ENCODE measurements at places on chromosomes 11 and 22.

DNA sequence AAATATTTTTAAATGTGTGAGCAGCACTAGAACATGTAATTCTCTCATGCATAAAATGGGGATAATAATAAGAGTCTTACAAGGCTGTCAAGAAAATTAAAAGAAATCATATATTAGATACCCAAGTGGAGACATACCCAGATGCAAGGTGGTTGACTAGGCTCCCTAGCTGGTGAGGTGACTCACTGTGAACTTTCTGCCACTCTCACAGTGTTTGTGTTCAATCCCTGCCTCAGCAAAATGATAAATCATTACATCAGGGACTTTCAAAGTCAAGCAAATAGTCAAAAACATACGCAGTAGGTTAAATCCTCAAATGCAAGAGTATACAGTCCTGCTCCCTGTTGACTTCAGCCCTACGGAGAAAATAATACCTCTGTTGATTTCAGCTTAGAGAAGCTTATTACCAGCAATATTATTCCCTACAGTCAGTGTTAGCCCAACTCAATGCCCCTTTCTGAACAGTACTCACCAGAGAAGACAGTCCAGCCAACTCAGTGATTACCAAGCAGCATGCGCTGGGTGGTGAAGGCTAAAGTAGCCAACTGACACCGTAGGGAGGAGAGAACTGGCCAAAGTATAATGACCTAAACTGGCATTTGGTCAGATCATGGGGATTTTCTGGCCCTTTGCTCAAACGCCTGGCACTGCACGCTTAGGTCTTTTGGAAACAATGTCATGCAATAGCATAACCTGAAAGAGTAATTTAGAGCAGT is 73.1 kb upstream of the BARX2 start:
- no peak for DNase-seq

GRCh38 chr11:9687711-9688477 is 24.0 kb downstream of the SWAP70 start:
- no peak for DNase-seq

GRCh38 chr11:95650276-95650675 is 139.3 kb downstream of the FAM76B start:
- DNase-seq = no peak

GRCh38 chr11:93904716-93905115 is 54.3 kb upstream of the VSTM5 start:
- DNase-seq = no peak

DNA sequence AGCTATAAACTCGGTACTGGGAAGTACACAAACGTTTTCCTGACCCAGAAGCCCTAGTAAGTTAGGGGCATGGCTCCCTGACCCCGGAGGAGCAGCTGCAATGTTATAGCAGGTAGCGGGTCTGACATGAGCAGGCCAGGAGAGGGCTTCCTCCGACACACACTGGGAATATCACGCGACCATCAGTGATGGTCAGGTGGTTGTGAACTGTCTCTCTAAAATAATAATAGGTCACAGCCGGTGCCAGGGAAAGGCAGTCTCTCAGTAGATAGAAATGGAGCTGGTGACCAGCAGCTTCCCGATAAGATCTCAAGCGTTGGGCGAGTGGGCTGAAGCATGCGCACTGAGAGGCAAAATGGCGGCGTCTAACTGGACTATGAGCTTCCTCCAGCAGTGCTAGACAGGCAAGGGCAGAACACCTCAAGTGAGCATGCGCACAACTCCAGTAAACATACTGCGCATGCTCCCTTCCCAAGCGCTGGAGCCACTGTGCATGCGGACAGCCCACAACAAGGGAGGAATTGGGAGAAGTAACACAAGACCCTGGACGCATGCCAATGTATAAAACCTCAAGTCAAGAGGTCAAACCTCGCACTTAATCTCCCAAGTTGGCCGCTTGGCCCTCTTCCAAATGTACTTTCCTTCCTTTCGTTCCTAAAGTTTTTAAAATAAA is 22.3 kb upstream of the TESMIN start:
- DNase-seq = no peak

DNA sequence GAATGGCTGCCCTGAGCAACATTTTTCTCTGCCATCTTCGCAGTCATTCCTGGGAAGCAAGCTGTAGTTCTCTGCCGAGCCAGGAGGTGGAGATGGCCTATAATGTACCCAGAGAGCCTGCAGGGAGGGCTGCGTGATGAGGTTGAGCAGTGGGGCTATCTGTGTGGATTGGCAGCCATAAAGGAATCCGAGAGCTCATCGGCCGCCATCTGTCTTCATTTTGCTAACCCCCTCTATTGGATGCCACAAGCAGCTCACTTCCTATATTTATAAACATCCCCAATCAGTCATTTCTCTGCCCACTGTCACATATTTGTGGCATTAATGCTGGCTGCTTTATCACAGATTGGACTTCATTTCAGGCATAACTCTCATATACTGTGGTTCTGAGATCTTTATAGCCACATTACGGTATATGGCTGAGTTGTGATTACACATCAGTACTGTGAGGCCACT is 209.5 kb downstream of the NTM start:
- DNase-seq = no peak

GRCh38 chr22:20646906-20647305 is 127.0 kb upstream of the SERPIND1 start:
- DNase-seq = no peak

DNA sequence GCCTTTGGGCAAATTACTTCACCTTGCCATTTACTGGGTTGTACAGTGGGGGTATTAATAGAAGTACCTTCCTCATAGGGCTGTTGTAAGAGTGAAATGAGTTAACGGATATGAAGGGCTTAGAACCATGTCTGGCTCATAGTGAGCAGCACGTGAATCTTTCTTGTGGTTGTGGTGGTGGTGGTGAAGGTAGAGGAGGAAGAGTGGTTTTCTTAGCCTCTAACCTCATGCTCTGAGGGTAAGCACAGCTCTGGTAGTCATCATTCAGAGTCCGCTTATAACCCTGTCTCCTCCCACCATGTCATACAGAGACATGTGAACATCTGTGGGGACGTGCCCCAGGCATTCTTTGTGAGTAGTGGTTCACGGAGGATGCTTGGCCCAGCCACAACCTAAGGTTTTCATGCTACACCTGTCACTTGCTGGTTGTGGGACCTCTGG is 43.6 kb downstream of the TEAD1 start:
- DNase-seq = peak; percentile 47

GRCh38 chr11:73323464-73323863 is 15.4 kb downstream of the ARHGEF17 start:
- DNase-seq = no peak

- no peak for DNase-seq
Observed at GRCh38 chr11:8111636-8112035, 30.6 kb downstream of the TUB start.

- no peak for DNase-seq
Observed at GRCh38 chr22:48953103-48953720, 874.5 kb downstream of the BRD1 start.

GRCh38 chr11:112292785-112293407 is 32.2 kb upstream of the PLET1 start:
- DNase-seq = no peak

DNA sequence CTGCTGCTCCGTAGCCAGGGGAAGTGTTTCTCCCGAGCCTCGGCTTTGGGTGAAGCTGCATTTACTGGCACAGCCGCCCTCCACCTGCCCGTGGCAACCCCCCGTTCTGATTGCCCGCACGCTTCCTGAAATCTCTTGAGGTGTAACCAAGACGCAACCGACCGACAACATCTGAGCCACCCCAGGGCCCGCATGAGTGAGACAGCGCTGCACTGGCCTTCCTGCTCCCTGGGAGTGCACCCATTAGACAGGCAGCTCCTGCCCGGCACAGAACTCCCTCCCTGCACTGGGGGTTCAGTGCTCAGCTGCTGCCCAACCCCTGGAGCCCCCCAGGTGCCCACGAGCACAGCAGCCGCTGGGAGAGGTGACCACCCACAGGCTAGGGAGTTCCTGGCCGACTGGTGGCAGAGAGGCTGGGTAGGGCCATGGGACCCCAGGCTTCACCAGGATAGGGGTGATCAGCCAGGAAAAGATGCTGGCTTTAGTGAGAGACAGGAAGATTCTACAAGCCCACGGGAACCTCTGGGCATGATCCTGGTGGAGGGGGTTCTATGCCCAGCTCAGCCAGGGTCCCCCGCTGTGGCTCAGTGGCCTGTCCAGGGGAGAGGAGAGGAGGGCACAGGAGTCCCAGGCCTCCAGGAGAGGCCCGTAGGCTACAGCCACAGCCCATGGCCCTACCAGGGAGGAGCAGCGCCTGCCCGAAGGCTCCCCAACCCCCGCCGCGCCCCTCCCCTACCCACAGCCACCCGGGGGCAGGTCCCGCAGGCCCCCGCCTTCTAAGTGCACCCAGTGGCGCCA is 14.6 kb downstream of the PLXNB2 start:
- DNase-seq = no peak

GRCh38 chr11:134014511-134014910 is 54.4 kb upstream of the JAM3 start:
- DNase-seq = no peak

DNA sequence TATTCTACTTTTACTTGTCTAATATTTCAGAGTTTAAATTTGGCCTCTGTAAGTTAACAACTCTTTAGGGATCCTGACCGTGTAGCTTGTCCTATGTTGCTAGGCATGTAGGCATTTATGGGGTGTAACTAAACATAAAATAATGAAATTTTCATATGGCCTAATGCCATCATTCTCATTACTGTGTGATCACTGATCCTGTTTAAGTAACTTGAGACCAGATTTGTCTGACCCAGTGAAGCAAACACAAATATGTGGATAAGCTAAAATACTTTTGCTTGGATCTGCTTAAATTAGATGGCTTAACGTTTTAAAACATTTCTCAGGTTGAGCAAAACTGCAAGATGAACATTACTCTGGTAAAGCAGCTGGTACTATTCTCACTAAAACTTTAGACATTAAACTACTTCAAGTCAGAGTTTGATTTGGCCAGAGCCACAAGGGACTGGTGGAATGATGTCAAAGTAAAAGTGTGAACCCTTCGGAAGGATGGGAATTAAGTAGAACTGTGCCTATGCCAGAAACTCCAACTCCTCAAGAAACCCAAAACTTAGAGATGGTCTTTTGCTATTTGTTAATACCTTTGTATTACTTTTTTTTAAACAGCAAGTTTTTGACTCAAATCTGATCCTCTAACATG is 12.5 kb downstream of the QSER1 start:
- no peak for DNase-seq

- no peak for DNase-seq
Observed at GRCh38 chr11:48004456-48004855, 24.1 kb downstream of the PTPRJ start.

- DNase-seq = no peak
Observed at GRCh38 chr11:128311742-128312719, 275.3 kb downstream of the ETS1 start.

DNA sequence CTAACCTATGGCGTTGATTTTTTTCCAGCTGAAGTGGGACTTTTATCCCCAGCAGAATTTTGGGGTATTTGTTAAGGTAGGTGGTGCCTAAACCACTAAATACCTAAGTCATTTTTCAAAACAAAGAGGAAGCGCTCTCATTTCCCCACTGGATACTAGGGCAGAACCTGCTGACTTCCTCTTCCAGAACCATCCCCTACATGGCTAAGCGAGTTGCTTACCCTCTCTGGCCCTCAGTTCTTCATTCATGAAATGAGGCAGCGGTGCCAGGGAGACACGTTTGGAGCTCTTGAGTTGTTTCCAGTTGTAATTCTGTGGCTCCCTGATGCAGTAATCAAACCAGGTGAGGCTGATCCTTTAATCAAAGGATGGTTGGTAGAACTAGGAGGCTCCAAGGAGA is 10.0 kb upstream of the MTMR3 start:
- no peak for DNase-seq

GRCh38 chr11:43278193-43278956 is 33.4 kb upstream of the API5 start:
- DNase-seq = no peak

DNA sequence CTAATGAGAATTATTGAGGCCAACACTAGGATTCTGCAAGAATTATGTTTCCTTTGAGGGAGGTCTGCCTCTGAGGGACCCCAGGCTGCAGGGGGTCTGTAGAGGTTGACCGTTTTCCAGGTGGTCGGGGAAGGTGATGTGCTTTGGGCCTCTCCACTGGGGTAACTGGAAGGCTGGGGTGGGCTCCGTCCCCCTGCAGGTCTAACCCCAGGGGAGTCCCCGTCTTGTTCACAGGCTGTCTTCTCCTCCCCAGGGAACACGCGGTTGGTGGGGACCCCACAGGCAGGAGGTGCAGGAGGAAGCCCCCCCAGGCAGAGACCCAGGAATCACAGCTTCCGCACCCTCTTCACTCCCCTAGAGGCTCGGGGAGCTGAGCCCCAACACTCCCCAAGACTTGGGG is 726.4 kb downstream of the BRD1 start:
- no peak for DNase-seq

GRCh38 chr22:35230839-35231584 is 26.3 kb upstream of the HMGXB4 start:
- DNase-seq = no peak

DNA sequence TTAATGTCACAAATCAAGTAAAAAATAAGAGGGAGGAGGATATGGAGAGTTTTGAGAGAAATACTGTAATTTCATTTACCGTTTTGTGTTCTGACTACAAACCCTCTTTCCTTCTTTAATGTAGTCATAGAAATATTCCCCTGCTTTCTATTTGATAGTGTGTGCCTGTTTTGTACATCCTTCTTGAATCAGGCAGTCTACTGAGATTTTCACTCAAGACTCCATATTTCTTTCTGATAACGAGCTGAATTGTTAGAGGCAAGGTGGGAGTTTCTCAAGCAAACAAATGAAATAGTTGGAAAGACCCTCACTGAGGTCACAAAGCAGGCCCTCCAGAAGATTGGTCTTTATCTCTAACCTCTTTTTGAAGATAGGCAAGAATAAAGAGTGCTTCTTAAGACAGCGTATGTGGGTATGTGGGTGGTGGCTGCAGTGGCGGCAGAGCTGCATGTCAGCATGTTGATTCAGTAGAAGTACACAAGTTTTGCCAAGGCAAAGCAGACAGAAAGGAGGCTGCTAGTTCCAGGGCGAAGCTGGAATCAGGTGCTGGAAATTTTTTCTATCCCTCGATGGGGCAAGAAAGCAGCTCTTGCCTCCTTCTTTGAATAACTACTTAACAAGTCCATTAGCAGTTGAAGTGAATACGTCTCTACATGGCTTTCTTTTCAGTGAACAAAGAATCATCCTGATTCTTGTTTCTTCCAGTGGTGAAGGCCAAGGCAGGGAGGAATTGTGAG is 164.2 kb downstream of the FAM76B start:
- no peak for DNase-seq

- DNase-seq = no peak
Observed at GRCh38 chr11:119828819-119829218, 99.8 kb upstream of the NECTIN1 start.

DNA sequence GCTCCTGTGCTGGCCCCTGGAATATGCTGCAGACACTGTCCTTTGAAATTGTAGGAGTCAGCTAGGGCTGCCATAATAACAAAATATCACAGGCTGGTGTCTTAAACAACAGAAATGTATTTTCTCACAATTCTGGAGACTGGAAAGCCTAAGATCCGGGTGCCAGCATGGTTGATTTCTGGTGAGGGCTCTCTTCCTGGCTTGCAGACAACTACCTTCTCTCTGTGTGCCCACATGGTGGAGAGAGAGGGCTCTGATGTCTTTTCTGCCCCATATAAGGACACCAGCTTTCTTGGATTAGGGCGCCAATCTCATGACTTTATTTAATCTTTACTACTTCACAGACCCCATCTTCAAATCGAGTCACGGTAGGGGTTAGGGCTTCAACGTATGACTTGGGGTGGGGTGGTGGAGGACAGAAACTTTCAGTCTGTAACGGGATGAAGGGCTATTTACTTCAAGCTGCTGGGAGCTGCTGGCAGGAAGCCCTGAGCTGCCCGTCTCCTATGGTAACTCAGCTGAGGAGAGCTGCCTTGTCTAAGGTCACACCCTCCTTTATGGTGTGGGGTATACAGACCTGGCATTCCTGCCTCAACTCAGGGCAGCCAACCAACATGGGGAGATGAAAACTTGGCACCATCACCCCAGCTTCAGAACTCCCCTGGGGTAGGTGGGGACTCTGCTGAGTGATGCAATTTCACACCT is 142.9 kb upstream of the ZBED5 start:
- no peak for DNase-seq
